ENCODE measurements at places on chromosomes 4 and X. TPM values are rescaled to one million over a fixed set of nuclear protein-coding genes. Genes with fewer than 3 reads are reported as not detected.

GRCh38 chr4:14130551-14130950 is 503.0 kb upstream of the BOD1L1 start:
- no peaks in the 10 kb centered on the region for H3K36me3 ChIP-seq
- peaks cover 4% of the 10 kb centered on the region for H3K4me1 ChIP-seq
- no peaks in the 10 kb centered on the region for H3K27me3 ChIP-seq
- H3K27ac ChIP-seq, result no peak overlapping the region
- H3K4me3 ChIP-seq, result no peak overlapping the region
- DNase-seq, result no peak

GRCh38 chrX:11755724-11756123 is 2.3 kb upstream of the MSL3 start:
- H3K36me3 ChIP-seq, result peaks cover under 1% of the 10 kb centered on the region
- no peak overlapping the region for H3K4me3 ChIP-seq
- DNase-seq, result no peak
- no peak overlapping the region for H3K27ac ChIP-seq
- peaks cover 13% of the 10 kb centered on the region for H3K27me3 ChIP-seq
- H3K4me1 ChIP-seq, result no peaks in the 10 kb centered on the region

- H3K4me3 ChIP-seq, result no peak overlapping the region
- H3K27me3 ChIP-seq, result peaks cover 8% of the 10 kb centered on the region
- DNase-seq, result no peak
- peaks cover 29% of the 10 kb centered on the region for H3K4me1 ChIP-seq
These were observed 1.9 kb downstream of the EVC start for GRCh38 chr4:5712931-5713330.

DNA sequence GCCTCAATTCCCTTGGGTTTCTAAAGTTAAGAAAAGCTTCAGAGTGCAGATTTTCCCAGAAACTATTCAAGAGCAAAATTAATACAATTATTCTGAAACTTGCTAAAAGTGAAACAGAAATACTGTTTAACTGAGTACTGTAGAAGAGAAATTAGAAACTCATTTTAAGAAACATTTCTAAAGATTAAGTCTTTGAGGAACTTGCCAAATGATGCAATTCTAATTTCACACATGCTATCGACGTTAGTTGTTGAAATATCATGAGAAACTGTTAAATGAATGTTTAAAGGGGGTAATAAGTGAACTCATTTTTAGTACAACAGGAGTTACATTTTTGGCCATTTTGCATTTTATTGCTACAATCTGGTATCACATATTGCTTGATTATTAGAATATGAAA is 125.3 kb upstream of the MAOA start:
- no peaks in the 10 kb centered on the region for H3K36me3 ChIP-seq
- no peaks in the 10 kb centered on the region for H3K27me3 ChIP-seq
- no peak overlapping the region for H3K4me3 ChIP-seq
- no peak overlapping the region for H3K27ac ChIP-seq
- no peak for DNase-seq

DNA sequence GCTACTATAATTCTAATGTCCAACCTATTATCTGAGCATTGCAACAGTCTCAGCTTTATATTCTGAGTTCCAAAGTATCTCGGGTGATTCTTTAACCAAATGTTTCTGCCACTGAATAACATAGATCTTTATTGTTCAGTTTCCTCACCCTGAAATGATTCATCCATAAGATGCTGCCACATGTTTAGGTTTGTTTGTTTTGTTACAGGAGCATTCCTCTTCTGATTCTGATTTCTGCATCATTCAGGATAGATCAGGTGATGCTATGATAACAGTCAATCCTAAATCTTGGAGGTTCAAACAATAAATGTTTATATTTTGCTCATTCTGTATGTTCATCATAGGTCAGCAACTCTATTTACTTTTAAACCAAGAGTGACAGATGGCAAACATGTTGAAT is 927.6 kb downstream of the PCDH7 start:
- H3K27me3 ChIP-seq, result no peaks in the 10 kb centered on the region
- no peaks in the 10 kb centered on the region for H3K36me3 ChIP-seq
- no peaks in the 10 kb centered on the region for H3K4me1 ChIP-seq

- no peak overlapping the region for H3K4me3 ChIP-seq
- no peak for DNase-seq
- H3K36me3 ChIP-seq, result peaks cover 24% of the 10 kb centered on the region
- no peaks in the 10 kb centered on the region for H3K27me3 ChIP-seq
These were observed 39.3 kb downstream of the GASK1B start for GRCh38 chr4:158133551-158133950.

DNA sequence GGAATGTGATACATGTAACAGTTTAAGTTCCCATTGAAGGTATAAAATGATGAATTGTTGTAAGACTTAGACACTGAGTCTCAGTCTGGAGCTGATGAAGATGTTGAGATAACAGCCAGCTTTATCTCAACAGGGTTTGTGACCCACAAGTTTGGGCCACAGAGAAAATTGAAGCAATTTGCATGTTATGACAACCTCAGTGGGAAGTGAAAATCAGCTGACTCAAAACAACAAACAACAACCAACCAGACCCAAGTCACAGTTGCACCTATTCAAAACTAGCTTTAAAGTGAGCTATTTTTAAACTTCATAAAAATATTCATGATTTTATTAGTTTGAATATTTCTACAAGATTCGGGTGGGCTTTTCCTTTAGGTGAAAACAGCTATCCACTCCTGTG is 8.0 kb downstream of the SFRP2 start:
- DNase-seq, result no peak
- H3K27me3 ChIP-seq, result peaks cover 83% of the 10 kb centered on the region
- no peaks in the 10 kb centered on the region for H3K4me1 ChIP-seq
- H3K4me3 ChIP-seq, result no peak overlapping the region
- H3K36me3 ChIP-seq, result no peaks in the 10 kb centered on the region

- no peak overlapping the region for H3K27ac ChIP-seq
- no peaks in the 10 kb centered on the region for H3K4me1 ChIP-seq
- no peaks in the 10 kb centered on the region for H3K36me3 ChIP-seq
- no peak for DNase-seq
- H3K27me3 ChIP-seq, result no peaks in the 10 kb centered on the region
These were observed 378.3 kb upstream of the NDST4 start for GRCh38 chr4:115491686-115492085.

DNA sequence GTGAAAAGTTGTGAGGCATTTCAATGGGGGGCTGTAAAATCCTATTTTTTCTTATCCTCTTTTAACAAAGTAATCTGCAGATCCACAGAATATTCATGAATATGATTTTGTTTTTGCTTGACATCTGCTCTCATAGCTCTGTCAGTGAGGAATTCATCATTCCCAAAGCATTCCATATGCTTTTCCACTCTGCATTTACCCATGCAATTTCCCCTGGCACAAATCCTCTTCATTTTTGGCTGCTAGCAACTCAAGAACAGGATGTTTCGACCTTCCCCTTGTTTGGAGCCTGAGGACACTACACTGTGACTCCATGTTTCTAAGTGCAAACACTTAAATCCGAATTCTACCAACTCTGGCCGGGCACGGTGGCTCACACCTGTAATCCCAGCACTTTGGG is 48.5 kb downstream of the KLHL15 start:
- no peaks in the 10 kb centered on the region for H3K4me1 ChIP-seq
- H3K4me3 ChIP-seq, result no peak overlapping the region
- no peaks in the 10 kb centered on the region for H3K27me3 ChIP-seq
- no peaks in the 10 kb centered on the region for H3K36me3 ChIP-seq
- DNase-seq, result no peak

DNA sequence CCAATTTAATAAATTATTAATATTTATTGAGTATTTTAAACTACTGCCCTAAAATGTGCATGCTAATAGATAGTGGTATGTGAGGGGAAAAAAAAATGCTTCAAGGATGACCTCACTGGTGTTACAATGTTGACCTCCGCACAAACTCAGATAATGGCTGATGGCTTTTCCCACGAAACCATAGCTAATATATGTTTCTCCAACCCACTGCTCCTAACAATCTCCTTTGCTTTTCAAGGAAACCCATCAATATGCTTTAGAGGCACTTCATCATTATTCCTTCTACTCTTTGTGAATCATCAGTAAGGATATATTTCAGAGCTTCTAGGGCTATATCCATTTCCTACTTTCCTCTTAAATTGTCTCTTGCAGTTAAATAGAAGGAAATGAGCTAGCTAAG is 1752.0 kb upstream of the TENM3 start:
- H3K27me3 ChIP-seq, result no peaks in the 10 kb centered on the region
- no peak for DNase-seq
- H3K27ac ChIP-seq, result no peak overlapping the region
- H3K4me1 ChIP-seq, result no peaks in the 10 kb centered on the region

- H3K4me1 ChIP-seq, result peaks cover 3% of the 10 kb centered on the region
- H3K27me3 ChIP-seq, result peaks cover 6% of the 10 kb centered on the region
- DNase-seq, result peak; percentile 72
- H3K4me3 ChIP-seq, result no peak overlapping the region
These were observed 220.1 kb downstream of the AFAP1 start for GRCh38 chr4:7719354-7720174.

DNA sequence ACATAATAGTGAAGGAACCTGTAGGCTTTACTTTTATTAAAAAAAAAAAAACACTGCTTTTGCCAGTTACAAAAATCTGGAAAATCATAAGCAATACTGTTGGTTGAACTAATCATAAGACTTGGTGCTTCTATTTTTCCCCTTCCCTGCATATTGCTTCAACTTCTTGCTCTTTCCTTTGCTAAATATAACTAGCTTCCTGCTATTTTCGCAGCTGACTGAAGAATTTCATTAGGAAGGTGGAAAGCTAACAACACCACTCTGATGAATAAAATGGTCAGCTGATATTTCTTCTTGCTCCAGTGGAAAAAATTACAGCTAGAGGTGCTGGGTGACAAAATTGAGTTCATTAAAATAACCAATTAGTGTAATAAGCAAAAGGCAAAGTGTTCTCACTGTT is 39.3 kb downstream of the MEPE start:
- no peaks in the 10 kb centered on the region for H3K27me3 ChIP-seq
- no peak overlapping the region for H3K4me3 ChIP-seq
- DNase-seq, result no peak
- peaks cover 11% of the 10 kb centered on the region for H3K4me1 ChIP-seq
- peak overlapping the region; percentile 43 for H3K27ac ChIP-seq

- no peak overlapping the region for H3K27ac ChIP-seq
- no peak for DNase-seq
- H3K4me1 ChIP-seq, result no peaks in the 10 kb centered on the region
These were observed 450.8 kb downstream of the GRXCR1 start for GRCh38 chr4:43343298-43343697.

- no peak overlapping the region for H3K27ac ChIP-seq
- no peaks in the 10 kb centered on the region for H3K27me3 ChIP-seq
- no peak overlapping the region for H3K4me3 ChIP-seq
- no peaks in the 10 kb centered on the region for H3K4me1 ChIP-seq
- no peak for DNase-seq
These were observed 103.0 kb upstream of the KLF3 start for GRCh38 chr4:38560768-38561558.

GRCh38 chr4:138177278-138177968 is 64.7 kb downstream of the SLC7A11 start:
- peaks cover 24% of the 10 kb centered on the region for H3K4me1 ChIP-seq
- no peak for DNase-seq
- no peaks in the 10 kb centered on the region for H3K36me3 ChIP-seq

DNA sequence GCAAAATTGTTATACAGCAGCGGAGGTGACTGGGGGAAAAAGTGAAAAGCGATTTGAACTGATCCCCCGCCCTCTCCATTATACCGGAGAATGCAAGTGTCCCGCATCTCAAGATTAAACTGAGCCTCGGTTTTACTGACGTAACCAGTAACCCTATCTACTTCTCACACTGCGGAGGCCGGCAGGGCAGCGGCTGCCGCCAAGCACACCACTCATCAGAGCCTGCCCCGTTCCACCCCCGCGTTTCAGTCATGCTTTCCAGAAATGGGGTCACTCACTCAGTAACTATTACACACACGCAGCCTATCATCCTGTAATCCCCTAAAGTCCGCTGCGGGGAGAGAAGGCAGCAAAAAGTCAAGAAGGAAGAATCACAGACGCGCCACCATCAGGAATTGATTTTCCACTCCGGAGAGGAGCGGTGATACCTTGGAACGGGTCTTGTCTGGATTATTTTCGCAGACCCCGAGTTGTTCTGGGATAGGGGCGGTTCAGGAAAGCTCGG is 1.4 kb downstream of the RPS6KA3 start:
- no peaks in the 10 kb centered on the region for H3K4me1 ChIP-seq
- H3K36me3 ChIP-seq, result no peaks in the 10 kb centered on the region
- no peaks in the 10 kb centered on the region for H3K27me3 ChIP-seq
- H3K27ac ChIP-seq, result peak overlapping the region; percentile 83

GRCh38 chrX:20727447-20727846 is 460.7 kb upstream of the RPS6KA3 start:
- H3K4me3 ChIP-seq, result no peak overlapping the region
- H3K27ac ChIP-seq, result no peak overlapping the region
- H3K4me1 ChIP-seq, result no peaks in the 10 kb centered on the region
- DNase-seq, result no peak
- no peaks in the 10 kb centered on the region for H3K36me3 ChIP-seq
- no peaks in the 10 kb centered on the region for H3K27me3 ChIP-seq

GRCh38 chr4:168666531-168666930 is 169.7 kb downstream of the PALLD start:
- no peak overlapping the region for H3K4me3 ChIP-seq
- H3K27ac ChIP-seq, result no peak overlapping the region
- peaks cover 42% of the 10 kb centered on the region for H3K4me1 ChIP-seq
- H3K36me3 ChIP-seq, result peaks cover 12% of the 10 kb centered on the region

- peak overlapping the region; percentile 71 for H3K27ac ChIP-seq
- no peaks in the 10 kb centered on the region for H3K36me3 ChIP-seq
- DNase-seq, result no peak
- H3K27me3 ChIP-seq, result no peaks in the 10 kb centered on the region
These were observed 35.7 kb downstream of the LDB2 start for GRCh38 chr4:16862697-16863096.

- H3K27ac ChIP-seq, result no peak overlapping the region
- H3K27me3 ChIP-seq, result no peaks in the 10 kb centered on the region
- no peaks in the 10 kb centered on the region for H3K4me1 ChIP-seq
- no peaks in the 10 kb centered on the region for H3K36me3 ChIP-seq
These were observed 74.4 kb downstream of the SORCS2 start for GRCh38 chr4:7266525-7267292.

DNA sequence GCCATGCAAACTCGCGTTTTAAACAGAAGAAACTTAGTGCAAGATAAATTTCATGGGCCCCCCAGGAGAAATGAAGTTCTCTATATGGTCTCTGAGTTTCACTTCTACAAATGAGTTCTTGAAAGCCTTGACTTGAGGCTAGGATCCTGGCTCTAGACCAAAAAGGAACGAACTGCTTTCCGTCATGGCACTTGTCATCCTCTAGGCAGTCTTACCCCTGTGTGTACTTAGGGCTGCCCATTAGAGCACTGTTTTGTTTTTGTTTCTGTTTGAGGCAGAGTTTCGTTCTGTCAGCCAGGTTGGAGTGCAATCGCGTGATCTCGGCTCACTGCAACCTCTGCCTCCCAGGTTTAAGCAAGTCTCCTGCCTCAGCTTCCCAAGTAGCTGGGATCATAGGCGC is 29.0 kb downstream of the RNF4 start:
- H3K27ac ChIP-seq, result no peak overlapping the region
- H3K4me3 ChIP-seq, result no peak overlapping the region
- peaks cover 87% of the 10 kb centered on the region for H3K36me3 ChIP-seq
- H3K27me3 ChIP-seq, result no peaks in the 10 kb centered on the region
- H3K4me1 ChIP-seq, result no peaks in the 10 kb centered on the region

GRCh38 chr4:81550388-81550859 is 78.7 kb upstream of the RASGEF1B start:
- peaks cover 12% of the 10 kb centered on the region for H3K4me1 ChIP-seq
- H3K4me3 ChIP-seq, result no peak overlapping the region
- no peaks in the 10 kb centered on the region for H3K27me3 ChIP-seq
- no peak for DNase-seq

SPARCL1 gene
- 203 TPM for total RNA-seq

BEX5 gene
- 0.45 TPM for total RNA-seq

ETDB gene
- not detected for total RNA-seq

PRR32 gene
- 0.46 TPM for total RNA-seq

ZMAT1 gene
- total RNA-seq, result 6.5 TPM

VMA21 gene
- 26.4 TPM for total RNA-seq

SEC24B gene
- 24.9 TPM for total RNA-seq

PPEF1 gene
- total RNA-seq, result not detected

CCDC110 gene
- 1.9 TPM for total RNA-seq

GABRE gene
- 35.7 TPM for total RNA-seq
